Neural progenitor cell (in vitro differentiated cells): ENCODE measurements at places on chromosomes 3 and 15. TPM values are rescaled to one million over a fixed set of nuclear protein-coding genes. Genes with fewer than 3 reads are reported as not detected.

DNA sequence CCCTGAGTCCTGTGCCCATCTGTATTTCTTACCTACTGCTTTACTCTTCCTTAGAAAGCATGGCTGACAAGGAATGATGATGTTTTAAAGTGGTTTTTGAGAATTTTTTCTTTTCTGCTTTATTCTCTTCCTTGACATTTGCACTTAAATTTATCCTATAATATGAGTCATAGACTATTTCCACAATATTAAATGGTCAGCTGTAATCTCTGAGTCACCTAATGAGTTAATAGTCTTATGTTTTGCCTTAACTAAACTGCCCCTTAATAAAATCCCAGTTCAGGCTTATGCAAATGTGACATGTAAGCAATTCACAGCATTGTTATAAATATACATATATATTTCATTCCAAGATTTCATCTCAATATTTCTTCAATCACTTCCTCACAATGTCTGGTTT, 23.8 kb downstream of the MEIS2 start:
- DNase-seq, result no peak

GRCh38 chr3:155861476-155862183, 7.4 kb upstream of the SLC33A1 start:
- DNase-seq, result no peak

The FAM81A gene
- total RNA-seq, result 0.41 and 0.87 TPM in 2 replicates

The FBXO22 gene
- 58.4 and 70.9 TPM in 2 replicates for total RNA-seq

- peak; percentile 36 for DNase-seq
Measured at GRCh38 chr15:69861331-69862171, 236.2 kb downstream of the TLE3 start.

GRCh38 chr15:46297766-46298165, 662.9 kb downstream of the SQOR start:
- no peak for DNase-seq

- no peak for DNase-seq
Measured at GRCh38 chr3:167066977-167067786, 312.9 kb downstream of the ZBBX start.

DNA sequence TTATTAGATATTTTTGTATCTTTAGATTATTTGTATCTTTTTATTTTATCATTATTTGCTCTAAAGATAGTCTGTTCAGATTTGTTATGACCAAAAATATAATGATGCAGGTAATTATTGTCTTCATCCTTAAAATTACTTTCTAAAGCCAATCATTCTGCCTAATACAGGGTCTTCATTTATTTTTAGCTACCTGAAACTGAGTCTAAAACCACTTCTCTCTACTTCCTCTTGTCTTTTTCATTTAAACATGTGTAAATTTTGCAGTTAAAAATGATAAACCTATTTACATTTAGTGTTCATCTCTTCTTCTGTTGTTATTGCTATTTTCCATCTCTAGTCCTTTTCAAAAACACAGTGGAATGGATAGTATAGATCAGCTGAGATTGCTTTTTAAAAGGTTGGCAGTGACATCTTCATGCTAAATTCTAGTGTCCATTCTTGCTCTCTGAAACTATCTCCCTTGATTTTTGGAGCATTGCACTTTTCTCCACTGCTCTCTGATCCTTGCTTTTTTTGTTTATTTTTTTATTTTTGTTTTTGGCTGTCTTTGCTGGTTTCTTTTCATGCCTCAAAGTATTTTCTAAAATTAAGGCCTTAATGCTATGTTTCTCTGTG, 91.8 kb downstream of the UBE2E2 start:
- no peak for DNase-seq

DNA sequence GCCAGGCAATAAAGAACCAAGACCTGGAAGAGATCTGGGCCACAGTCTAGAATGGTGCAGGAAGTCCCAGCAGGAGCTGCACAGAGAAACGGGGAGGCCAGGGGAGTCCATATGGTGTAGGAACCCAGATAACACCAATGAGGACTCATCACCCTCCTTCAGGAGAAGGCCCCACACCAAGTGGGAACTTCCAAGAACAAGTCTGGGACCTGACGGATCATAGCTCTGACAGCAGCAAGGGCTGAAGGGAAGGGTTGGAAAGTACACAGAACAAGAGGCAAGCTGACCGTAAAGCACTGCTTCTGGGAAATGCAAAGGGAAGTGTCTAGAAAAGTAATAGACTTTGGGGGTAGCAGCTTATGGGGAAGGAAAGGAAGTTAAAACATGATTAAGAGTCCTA, 34.5 kb downstream of the ANO10 start:
- no peak for DNase-seq

- peak; percentile 77 for DNase-seq
Measured at GRCh38 chr3:140206196-140207040, 271.4 kb downstream of the CLSTN2 start.

GRCh38 chr3:183485093-183485492, 56.7 kb upstream of the MCF2L2 start:
- no peak for DNase-seq

DNA sequence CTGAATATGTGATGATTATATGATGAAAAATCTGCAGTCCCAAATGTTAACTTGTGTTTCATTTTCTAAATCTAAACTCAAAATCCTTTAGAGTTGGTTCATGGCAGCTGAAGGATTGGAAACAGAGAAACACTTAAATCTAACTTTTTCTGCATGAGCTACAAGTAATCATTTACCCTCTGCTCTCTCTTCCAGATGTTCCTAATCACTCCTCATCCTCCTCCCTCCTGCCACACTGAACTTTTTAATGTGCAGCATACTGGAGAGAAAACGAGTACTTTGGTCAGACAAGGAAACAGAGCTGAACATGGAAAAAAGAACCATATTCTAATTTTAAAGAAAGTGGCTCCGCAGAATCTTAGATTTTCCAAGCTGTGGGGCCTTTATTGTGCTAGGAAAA, 321.2 kb upstream of the COL8A1 start:
- DNase-seq, result no peak

- DNase-seq, result no peak
Measured at GRCh38 chr15:96330064-96330449, 443 bp upstream of the NR2F2 start.

The UBA7 gene
- 0.47 and 4.3 TPM in 2 replicates for total RNA-seq

DNA sequence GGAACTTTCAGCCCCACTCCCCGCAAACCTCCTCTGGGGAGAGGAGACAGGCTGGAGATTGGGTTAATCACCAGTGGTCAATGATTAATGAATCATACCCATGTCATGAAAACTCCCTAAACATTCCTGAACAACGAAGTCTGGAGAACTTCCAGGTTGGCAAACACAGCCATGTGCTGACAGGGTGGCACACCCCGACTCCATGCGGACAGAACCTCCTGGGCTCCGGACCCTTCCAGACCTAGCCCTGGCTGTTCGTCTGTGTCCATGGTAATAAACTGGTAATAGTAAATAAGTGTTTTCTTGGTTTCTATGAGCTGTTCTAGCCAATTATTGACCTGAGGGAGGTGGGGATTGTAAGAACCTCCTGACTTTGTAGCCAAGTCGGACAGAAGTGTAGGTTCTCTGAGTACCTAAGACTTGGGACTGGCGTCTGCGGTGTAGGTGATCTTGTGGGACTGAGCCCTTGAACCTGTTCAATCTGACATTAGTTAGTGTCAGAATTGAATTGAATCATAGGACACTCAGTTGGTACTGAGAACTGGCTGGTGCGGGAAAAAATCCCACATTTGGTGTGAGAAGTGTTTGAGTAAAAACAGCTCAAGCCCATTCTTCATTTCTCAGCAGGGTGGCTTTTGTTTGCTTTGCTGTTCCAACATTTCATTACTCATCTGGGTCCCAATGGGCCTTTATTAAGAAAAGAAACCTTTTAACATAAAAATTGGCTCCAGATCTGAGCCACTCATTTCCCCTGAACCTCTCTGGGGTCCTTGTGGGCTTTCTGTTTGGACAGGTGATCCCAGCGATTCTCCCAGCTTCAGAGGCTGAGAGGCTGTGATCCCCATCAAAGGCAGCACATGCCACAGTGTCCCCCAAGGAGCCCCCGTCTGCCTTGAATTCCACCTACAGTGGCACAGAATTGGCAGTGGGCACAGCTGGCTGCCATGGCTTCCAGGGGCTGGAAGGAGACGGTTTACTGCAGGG, 151.0 kb downstream of the TJP1 start:
- no peak for DNase-seq

- peak; percentile 10 for DNase-seq
Measured at GRCh38 chr3:15496341-15496664, 25.2 kb downstream of the COLQ start.

DNA sequence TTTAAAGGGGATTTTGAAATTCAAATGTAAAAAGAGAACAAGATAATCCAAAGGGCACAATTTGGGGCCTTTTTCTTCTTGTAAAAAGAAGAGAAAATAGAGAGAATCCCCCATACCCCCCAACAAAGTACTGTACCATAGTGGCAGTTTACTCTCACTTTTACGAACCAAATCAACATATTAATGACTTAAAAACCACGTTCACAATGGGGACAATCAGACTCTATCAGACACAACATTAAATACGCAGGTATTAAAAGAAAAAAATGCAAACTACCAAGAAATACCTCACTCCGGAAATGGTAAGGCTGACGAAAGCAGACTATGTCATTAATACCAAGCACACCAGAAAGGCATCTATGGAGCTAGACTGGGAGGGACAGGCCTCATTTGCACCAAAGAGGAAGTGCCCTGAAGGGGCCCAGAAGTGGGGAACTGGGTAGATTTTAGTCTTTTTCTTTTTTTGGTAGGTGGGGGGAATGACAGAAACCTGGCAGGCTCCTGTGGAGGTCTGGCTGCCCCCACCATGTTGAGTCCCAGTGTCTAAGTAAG, 134.3 kb downstream of the TIGIT start:
- no peak for DNase-seq

DNA sequence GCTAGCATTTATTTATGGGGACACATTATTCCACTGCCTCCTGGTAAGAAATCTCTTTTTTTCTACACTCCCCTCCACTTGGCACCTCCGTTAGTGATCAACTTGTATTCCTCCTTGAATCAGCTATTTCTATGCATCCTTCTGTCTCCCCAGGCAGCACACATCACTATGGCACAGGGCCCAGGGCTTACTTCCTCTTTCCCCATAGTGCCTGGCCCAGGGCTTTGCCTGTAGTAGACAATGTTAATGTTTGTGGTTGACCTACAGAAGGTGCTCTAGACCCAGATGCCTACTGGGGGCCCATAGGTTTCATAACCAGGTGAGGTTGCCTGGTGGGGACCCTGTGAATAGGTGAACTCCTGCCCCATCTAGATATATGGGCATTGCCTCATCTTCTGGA, 44.9 kb downstream of the EPHB1 start:
- no peak for DNase-seq

DNA sequence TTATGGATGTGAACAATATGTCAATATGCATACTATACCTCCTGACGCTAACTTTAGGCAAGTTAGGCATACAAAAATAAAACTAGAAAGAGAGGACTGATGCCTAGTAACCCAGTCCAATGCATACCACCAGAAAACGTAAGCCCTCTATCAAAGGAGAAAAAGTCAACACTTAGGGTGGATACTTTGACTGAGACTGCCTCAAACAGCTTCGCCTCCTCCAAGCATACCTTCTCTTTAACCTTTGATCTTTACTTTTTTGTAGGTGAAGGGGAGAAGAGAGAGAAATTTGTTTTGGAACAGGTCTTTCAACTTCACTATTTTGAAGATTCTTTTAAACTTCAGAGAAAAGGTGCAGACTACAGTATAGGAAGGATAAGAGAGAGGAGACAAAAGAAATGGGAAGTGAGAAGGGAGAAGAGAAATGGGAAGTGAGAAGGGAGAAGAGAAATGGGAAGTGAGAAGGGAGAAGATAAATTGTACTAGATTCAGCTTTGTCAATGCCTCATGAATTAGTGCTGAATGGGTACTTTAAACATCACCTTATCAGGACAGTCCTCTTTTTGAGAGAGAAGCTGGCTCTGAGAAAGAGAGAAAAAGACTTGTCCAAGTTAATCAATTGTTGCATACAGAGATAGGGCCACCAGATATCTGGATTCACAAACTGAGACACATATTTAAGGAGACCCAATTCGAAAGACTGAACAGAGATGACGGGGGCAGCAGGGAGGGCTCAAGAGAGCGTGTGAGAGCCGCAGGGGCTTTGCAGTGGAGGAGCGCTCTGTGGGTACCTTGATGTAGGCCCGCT, 1.0 kb downstream of the P3H2 start:
- no peak for DNase-seq
